Fibroblast of skin of right biceps (primary cell): ENCODE measurements at places on chromosomes 16 and 17.

GRCh38 chr17:1322014-1322428, 42.6 kb downstream of the TRARG1 start:
- no peak for DNase-seq

GRCh38 chr17:7136266-7136877, 21.8 kb upstream of the ASGR2 start:
- DNase-seq: peak; percentile 53

GRCh38 chr17:8151120-8151640, 1.0 kb downstream of the PER1 start:
- DNase-seq: peak; percentile 91

- DNase-seq: no peak
These were observed 25.8 kb downstream of the COX4I1 start for GRCh38 chr16:85825326-85825725.

- no peak for DNase-seq
These were observed 8.2 kb downstream of the TMEM106A start for GRCh38 chr17:43219746-43220380.

GRCh38 chr17:77098884-77099545, 41.8 kb upstream of the SEC14L1 start:
- DNase-seq: peak; percentile 56

GRCh38 chr17:57445772-57446472, 189.6 kb downstream of the MSI2 start:
- no peak for DNase-seq

- no peak for DNase-seq
These were observed 132.9 kb upstream of the CRHR1 start for GRCh38 chr17:45651145-45651709.

GRCh38 chr17:18344021-18344420, 19.3 kb downstream of the SHMT1 start:
- no peak for DNase-seq

GRCh38 chr16:10565167-10565566, 15.2 kb downstream of the EMP2 start:
- DNase-seq: no peak

DNA sequence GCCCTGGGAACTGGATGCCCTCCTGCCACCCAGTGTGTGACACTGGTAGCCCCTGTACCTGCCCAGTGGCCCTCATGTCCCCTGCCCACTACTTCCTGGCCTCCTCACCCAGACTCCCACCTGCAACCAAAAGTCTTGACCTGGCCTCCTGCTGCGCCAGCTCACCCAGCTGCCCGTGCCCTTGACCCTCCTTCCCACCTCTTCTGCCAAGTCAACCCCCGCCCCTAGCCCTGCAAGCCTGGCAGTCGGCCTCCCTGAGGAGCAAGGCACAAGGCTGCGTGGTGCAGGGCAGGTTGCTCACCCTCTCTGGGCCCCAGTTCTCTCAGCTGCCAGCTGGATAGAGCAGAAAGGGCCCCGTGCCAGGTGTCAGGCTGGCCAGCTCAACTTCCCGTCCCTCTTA, 12.3 kb upstream of the FAM83G start:
- no peak for DNase-seq

- no peak for DNase-seq
These were observed 76.0 kb downstream of the ZNF778 start for GRCh38 chr16:89293276-89294143.

DNA sequence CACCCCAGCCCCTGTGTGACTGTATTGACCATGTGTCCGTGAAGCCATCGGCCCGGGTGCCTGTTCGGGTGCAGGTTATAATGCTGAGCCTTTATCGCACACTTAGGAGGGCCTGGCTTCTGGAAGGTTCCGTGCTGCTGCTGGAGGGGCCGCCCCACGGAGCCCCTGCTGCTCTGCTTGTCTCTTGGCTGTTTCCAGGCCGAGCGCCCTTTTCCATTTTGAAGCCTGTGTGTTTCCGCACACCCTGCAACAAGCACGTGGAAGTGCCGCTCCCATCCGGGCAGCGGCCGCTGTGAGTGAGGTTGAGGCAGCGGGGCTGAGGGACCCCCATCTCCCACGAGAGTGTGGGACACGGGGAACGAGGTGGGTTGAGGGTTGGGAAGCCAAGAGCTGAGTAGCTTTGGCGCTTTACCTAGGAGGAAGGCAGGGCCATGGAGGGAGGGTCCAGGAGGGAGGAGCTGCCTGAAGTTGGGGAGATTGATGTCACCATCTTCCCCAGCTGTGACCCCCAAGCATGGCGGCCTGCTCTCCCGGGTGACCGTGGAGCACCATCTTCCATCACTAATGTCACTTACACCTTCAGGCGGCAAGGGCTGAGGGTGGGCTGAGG, 200.1 kb upstream of the GSE1 start:
- no peak for DNase-seq

DNA sequence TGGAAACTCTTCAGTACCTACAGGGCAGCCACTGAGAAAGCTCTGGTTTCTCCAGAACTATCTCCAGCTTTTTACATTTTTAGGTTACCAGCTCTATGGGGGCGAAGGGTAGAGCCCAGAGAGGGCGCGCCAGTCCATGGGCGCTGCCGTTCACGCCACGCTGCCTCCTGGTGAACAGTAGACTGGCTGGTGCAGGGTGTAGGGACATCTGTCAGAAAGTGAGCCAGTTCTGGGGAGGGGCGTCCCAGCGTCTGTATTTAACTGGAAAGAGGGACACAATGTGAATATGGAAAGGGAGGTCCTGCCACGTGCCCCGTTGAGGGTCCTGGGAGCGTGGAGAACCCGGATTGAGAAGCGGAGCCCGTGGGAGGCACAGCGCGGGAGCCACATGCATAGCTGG, 16.4 kb upstream of the CLEC18A start:
- DNase-seq: no peak

DNA sequence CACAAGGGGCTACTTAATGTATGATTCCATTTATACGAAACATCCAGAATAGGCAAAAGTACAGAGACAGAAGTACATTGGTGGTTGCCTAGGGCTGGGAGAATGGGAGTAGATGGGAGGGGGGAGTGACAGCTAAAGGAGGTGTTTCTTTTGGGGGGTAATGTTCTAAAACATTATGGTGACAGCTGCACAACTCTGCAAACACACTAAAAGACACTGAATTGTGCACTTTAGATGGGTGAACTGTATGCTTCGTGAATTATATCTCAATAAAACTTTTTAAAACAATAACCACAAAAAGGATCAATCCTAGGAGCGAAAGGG, 661 bp downstream of the LYRM9 start:
- DNase-seq: no peak

GRCh38 chr16:14186795-14187221, 115.7 kb downstream of the MRTFB start:
- no peak for DNase-seq

- DNase-seq: no peak
These were observed 161.6 kb downstream of the PPM1E start for GRCh38 chr17:58917228-58917627.

GRCh38 chr16:25692351-25692741, 587 bp downstream of the HS3ST4 start:
- DNase-seq: no peak

DNA sequence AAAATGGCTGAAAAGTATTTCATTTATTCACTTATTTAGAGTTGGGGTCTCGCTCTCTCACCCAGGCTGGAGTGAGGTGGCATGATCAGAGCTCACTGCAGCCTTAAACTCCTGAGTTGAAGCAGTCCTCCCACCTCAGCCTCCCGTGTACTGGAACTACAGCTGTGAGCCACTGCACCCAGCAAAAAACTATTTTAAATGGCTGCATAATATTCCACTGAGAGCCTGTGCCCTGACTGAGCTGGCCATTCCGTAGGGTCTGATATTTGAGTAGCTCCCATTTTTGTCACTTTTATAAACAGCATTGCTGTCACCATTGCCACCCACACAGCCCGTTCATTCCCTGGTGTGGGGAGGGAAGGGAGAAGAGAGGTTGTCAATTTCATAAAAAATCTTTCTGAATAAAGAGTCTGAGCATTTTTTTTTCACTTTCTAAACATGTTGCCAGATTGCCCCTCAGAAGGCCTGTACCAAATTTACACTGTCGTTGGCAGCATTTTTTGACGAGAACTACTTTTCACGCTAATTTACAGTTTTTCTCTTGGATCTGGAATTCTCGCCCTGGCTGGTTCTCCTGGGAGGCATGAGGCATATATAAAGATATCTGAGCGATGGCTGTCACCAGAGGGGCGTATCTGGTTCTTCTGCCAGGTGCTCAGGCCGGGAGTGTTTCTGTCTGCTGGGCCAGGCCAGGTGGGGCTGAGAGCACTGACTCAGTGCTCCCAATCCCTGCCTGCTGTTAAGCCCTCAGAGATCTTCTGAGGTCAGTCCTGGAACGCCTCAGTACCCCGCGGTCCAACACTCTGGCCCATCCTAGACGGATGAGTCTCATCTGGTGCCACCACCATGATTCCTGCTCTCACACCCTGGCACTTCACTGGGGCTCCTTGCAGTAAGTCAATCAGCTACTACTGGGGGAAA, 7.2 kb upstream of the KIFC3 start:
- DNase-seq: no peak

DNA sequence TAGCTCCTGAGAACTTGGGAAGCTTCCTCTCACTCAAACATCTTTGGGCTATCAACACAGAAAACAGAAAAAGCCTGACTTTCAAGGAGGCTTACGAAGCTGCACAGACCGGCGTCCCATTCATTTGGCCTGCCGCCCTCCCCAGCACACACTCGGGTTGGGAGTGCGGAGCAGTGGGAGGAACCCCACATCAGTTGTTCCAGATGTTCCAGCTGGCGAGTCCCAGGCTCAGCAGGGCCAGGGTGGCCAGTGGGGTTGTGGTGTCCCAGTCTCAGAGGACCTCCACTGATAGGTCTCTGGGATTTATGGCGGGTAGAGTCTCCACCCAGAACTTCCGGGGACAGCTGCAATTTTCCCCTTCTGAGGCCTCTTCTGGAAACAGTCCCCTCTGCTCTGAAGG, 43.1 kb upstream of the DLX4 start:
- DNase-seq: no peak

DNA sequence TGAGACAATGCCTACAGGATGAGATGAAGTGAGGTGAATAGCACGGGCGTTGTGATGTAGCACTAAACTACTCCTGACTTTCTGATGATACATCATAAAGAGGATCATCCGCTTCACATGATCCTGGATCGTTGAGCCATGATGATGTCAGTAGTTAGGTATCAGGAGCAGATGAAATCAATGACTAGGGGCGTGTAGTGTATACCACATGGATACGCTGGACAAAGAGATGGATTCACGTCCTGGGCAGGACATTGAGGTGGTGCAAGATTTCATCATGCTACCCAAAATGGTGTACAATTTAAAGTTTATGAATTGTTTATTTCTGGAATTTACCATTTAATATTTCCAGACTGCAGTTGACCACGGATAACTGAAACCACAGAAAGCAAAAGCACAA, 156.6 kb downstream of the ANKFN1 start:
- DNase-seq: no peak
